Activated CD4-positive, CD25-positive, alpha-beta regulatory T cell (primary cell): ENCODE measurements at places on chromosomes 4 and X.
A peak's percentile ranks its signal among the peaks of the same experiment; 100 is the strongest.

GRCh38 chr4:177185579-177185978 is 124.1 kb upstream of the NEIL3 start:
- no peak for DNase-seq

- DNase-seq: no peak
Measured at GRCh38 chrX:135347381-135348016, 38.2 kb downstream of the ETDC start.

- DNase-seq: no peak
Measured at GRCh38 chrX:80430826-80431504, 10.7 kb downstream of the TENT5D start.

DNA sequence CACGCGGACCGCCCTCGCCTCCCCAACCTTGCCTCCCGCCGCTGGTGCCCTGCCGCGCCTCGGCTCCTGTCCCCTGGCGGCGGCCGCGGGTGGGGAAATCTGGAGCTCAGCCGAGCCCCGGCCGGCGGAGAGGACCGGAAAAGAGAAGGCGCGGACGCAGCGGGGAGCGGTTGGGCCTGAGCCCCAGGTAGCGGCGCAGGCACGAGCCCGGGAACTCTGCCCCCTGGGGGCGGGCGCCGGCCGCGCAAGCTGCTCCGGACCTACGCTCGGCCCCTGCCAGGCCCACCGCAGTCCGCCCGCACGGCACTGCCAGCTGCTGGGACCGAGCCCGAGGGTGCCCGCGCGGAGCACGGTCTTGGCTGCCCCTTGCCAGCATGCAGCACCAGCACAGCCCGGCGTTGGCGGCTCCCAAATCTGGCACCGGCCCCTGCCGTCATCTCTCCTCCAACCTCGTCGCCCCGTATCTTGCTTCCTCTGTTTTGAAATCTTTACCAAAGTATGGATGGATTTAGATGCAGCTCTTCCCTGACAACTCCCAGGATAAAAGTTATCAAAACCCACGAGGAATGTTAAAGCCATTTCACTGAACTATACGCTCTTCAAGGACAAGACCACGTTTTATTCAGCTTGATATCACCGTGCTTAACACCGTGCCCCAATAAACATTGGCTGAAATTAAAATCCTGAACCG is at the start of gene PRSS12:
Gene PRSS12 (minus strand): TSS at position 161 of the 691 bp plus-strand sequence. CDS start 283 bp downstream, outside the sequence.
- peak; percentile 5 for DNase-seq

- DNase-seq: no peak
Measured at GRCh38 chr4:39626261-39626660, 12.4 kb downstream of the SMIM14 start.

DNA sequence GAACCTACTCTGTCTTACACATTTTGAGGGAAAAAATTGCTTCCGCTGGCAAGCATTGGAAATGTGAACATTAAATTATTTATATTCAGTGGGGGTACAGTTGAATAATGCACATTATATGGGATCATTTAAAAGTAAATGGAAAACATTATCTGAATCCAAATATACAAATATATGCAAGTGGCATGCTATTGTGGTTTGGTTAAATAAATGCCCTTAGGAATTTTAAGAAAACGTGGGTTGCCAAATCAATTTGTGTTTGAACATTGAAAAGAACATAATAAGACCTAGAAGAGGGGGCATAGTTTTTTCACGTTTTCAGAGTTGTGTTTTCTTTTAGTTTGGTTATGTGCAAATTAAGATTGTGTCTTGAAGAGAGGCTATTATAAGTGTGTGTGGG is 230.5 kb upstream of the PRKX start:
- DNase-seq: no peak

- DNase-seq: no peak
Measured at GRCh38 chr4:106978046-106978774, 57.9 kb downstream of the DKK2 start.

GRCh38 chrX:101171883-101172400 is 47.6 kb upstream of the DRP2 start:
- no peak for DNase-seq

DNA sequence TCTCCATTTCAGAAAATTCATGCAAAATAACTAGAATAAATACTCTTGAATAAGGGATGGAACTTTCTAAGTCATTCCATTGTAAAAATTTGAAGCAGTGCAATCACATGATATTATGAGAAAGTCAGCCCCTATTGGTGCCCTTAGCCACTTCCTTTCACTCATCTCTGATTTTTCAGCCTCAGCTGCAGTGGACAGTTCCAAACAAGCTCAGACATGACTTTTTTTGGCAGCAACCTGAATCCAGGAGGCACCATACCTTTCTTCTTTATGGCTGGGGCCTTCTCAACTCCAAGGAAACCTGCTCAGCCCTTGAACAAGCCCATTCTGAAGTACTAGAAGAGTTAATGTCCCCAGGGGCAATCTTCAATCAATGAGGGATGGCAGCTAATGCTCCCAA is 40.5 kb downstream of the MAPK10 start:
- no peak for DNase-seq

GRCh38 chr4:152515678-152516077 is 20.2 kb downstream of the FBXW7 start:
- no peak for DNase-seq

DNA sequence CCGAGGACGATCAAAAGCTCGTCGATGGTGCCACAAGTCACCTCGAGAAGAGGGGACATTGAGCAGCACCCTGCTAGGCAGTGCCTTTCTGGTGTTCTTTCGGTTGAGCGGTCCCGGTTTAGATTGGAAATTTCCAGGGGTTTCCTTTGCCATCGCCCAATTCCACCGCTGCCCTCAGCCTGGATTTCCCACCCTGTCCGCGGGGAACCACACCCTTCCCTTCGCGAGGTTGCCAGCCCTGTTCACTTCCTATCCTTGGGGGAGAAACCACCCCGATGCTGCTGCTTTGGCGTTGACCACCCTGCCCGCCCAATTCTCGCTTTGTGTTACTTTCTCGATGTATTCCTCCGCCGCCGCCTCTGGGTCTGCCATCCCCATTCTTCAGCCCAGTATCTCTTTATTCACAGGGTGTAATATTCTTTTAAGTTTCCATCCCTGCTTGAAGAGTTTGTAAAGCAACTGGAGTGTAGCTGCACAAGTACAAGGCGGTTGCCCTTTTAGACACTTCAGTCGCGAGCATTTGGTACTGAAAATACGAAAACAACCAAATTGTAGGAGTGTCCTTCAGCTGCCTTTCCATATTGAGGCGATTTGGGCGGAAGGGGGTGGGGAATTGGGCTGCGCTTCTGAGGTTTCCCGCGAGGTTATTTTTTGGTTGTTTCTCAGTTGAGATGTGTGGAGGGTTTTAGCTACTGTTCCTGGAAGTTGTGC is 1.1 kb downstream of the OGT start:
- DNase-seq: peak; percentile 1

DNA sequence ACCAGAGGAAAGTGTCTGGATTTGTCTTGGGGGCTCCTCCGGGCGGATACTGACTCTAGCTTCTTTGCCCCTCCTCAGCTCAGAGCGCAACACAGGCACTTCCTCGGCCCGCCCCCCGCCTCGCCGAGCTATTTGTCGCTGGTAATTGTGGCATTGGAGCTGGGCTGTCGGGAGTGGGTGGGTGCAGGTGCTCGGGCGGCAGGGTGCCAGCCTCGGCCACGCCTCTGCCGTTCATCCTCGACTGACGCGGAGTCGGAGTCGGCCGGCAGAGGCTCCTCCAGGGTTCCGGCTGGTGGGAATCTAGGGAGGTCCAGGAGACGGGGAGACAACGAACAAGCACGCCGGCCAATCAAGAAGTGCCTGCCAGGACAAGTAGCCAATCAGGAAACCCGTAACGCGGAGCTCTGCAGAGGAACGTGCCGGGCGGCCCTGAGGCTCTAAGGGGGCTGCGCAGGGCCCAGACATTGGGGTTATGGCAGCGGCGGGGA is 3.9 kb upstream of the SYN1 start:
- DNase-seq: peak; percentile 3

- no peak for DNase-seq
Measured at GRCh38 chr4:29009908-29010307, 1710.3 kb upstream of the PCDH7 start.

GRCh38 chr4:184740980-184741391 is 7.1 kb upstream of the CENPU start:
- DNase-seq: no peak

- no peak for DNase-seq
Measured at GRCh38 chrX:109283870-109284269, 198.0 kb downstream of the GUCY2F start.

DNA sequence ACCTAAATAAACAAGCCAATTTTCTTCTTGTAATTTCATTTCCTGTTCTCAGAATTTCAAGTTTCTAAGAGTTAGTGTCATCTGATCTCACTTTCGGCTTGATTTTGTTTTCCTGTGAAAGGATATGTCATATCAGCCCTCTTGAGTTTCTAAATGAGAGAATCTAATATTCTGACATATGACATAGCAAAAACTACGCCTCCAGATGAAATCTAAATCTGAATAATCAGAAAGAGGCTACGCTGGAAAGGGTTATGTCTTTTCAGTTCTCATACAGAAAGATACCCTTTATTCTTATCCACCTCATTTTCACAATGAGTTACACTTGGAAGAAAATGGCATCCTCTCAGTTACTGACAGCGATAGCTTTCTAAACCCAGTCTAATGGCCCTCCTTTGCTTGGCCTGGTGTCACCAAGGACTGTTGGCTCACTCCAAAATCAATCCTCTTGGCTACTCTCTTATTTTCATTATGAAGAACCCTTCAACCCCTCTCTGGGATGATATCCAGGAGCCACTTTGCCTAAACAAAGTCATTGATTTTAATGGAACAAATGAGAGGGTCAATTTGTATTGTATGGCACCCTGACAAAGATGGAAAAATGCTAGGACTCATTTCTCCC is 65.6 kb downstream of the ASB9 start:
- no peak for DNase-seq

DNA sequence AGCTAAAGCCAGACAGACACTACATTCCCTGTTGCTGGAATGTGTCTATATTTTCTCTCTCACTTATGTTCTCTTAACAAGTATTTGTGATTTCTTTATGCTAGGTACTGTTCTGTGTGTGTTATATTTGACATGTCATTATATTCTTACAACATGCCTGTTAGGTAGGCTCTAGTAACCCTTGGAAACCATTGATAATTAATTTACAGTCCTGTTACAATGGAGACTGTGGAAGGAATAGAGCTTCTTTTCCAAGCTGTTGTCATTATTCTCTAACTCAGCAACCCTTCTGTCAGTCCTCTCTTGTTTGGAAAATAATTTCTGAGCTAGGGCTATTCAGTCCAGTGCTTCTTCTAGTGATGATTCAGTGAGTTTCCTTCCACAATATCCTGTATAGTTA is 419.1 kb upstream of the BOD1L1 start:
- no peak for DNase-seq

GRCh38 chr4:4758681-4759080 is 100.8 kb upstream of the MSX1 start:
- DNase-seq: no peak

DNA sequence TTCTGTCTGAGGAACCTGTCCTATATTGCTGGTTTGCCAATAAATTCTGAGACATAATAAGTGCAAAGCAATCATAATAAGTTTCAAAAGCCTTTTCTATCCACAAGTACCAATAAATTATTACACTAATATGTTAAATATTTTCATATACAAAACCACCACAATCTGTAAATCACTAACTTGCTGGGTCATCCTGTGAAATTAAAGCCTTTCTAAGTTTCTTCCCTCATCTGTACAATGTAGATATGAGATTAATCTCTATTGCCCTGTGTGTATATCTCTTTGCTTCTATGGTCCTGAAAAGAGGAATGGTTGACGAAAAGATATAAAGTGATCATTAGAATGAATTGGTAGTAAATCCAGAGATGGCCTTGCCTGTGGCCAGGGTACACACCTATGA is 231.6 kb downstream of the NR3C2 start:
- no peak for DNase-seq

DNA sequence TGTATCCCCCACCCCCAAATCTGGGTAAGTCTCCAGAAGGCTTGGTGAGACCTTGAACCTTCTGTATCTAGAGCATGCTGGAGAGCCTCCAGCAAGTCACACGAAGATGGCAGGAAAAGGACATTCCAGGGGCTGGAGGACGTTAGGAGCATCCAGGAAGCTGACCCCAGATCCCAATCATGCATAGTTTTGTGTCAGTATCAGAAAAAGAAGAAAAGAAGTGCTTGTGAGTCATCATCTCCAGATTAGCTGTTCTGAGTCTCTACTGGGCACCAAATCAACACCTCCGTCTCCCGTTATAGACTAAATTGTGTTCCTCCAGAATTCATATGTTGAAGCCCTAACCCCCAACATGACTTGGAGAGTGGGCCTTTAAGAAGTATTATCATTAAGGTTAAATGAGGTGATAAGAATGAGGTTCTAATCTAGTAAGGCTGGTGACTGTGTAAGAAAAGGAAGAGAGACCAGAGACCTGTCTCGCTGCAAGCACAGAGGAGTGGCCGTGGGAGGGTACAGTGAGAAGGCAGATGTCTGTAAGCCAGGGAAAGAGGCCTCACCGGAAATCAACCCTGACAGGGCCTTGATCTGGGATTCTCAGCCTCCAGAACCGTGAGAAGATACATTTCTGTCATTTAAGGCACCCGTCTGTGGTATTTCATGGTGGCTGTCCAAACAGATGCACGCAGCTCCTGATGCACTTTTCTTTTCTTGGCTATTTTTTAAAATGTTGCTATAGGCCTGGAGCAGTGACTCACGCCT is 38.1 kb upstream of the CLDN24 start:
- DNase-seq: no peak

DNA sequence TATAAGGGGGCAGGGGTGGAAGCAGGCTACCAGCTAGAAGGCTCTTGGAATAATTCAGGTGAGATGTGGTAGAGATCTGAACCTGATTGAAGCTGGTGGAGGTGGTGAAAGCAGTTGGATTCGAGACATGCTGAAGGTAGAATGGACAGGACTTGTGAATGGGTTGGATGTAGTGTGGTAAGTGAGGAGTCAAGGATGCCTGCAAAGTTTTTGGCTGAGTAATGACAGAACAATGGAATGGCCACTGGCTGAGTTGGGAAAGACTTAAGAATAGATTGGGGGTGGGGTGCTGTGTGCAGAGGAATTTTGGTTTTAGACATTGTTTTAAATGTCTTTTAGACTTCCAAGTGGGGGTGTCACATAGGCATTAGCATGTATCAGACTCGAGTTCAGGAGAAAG is 33.5 kb downstream of the HPF1 start:
- no peak for DNase-seq

- DNase-seq: no peak
Measured at GRCh38 chr4:1312821-1313640, 23.3 kb downstream of the MAEA start.

DNA sequence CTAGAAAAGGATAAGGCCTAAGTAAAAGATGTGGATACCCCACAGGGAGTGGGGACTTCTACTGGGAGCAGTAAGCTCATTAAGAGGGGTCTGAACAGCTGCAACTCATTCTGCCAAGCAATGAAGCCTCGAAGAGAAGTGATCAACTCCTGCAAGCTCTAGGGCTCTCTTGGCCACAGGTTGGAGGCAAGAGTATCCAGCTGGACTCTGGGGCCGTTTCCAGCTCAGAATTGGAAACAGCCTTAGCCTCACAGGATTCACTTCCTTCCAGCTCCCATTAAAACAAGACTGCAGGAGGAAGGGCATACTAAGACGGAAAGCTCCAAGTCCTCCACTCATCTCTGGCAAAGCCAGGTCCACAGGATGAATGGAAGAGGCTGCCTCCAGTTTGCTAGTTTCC is 126.3 kb downstream of the ATG4A start:
- no peak for DNase-seq

- no peak for DNase-seq
Measured at GRCh38 chr4:113406723-113407016, 354.9 kb downstream of the CAMK2D start.
